SK-N-DZ (cell line): ENCODE measurements at places on chromosomes 11 and 22.

DNA sequence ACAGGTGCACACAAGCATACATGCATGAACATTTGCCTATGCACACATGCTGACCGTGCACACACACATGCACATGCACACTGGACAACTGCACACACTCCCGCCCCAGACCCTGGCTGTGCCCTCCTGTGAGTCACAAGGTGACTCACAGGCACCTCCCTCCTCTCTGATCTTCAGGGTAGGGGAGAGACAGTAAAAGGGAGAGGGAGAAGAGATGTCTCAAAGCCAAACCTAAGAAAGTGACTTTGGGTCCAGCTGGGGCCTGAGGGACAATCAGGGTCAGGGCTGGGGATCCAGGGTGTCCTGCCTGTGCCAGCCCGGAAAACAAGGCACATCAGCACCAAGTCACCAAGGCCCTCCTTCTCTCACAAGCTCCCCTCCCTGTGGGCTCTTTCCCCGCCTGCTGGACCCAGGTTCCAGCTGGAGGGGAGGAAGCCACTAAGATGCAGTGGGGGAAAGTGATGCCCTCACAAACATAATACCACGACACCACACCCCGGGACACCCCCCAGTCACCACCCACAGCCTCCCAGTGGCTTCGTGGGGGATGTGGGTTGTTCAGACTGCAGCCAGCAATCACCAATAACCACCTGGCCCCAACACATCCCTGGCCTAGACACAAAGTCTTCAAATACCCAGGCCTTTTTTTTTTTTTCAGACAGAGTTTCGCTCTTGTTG, 39.3 kb downstream of the PDGFB start:
- no peak for DNase-seq

DNA sequence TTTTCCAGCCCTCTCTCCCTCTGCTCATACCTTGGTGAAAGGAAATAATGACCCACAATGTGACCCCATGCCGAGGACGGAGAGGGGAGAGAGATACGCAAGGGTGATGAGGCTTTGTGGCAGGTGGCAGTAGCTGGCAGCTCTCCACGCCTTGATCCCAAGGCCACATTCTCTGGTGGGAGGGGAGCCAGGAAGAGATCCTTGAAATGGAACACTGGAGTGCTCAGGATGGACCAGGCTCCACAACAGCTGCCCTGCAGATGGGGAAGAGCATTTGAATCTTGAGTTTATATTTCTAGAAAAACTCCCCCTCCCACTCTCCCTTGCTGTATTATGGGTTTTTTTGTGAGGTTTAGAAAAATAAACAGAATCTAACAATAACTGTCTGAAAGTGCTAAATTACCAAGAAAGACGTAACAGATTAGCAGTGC, 61.6 kb upstream of the CDON start:
- no peak for DNase-seq

- no peak for DNase-seq
These were observed 5.1 kb upstream of the WT1 start for GRCh38 chr11:32440312-32440908.

DNA sequence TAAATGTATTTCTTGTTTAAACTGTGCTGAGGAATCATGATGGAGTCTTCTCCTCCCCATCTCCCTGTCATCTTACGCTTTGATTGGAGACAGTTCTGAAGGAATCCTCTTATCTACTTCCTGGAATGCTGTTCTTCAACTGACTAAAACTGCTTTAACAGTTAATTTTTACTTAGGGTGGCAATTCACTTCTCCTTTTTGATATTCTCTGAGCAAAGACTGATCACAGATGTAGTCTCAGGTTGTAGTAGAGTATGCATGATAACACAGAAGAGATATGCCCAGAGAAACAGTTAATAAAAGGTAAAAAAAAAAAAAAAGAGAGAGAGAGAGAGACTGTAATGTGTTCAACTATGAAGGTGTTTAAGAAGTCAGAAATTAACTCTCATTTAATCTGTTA, 1.4 kb upstream of the CASP5 start:
- DNase-seq, result no peak

DNA sequence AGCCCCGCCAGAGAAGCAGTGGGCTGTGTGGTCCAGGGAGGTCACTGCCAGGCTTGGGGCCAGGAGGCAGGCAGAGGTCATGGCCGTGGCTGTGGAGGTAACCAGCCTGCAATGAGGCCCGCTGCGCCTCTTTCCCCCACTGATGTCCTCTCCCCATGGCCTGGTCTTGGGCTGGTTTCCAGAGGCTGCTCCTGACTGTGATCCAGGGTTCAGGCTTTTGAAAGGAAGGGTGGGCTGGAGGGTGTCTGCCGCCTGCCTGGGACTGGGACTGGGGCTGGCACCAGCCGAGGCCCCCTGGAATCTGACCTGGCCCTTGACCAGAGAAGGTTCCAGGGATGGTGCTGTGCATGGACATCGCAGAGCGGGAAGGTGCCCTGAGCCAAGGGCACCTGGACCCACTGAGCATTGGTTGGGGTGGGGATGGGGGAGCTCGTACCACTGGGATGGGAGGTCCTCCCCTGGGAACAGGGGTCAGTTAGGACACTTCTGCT, 59.6 kb upstream of the THY1 start:
- no peak for DNase-seq

DNA sequence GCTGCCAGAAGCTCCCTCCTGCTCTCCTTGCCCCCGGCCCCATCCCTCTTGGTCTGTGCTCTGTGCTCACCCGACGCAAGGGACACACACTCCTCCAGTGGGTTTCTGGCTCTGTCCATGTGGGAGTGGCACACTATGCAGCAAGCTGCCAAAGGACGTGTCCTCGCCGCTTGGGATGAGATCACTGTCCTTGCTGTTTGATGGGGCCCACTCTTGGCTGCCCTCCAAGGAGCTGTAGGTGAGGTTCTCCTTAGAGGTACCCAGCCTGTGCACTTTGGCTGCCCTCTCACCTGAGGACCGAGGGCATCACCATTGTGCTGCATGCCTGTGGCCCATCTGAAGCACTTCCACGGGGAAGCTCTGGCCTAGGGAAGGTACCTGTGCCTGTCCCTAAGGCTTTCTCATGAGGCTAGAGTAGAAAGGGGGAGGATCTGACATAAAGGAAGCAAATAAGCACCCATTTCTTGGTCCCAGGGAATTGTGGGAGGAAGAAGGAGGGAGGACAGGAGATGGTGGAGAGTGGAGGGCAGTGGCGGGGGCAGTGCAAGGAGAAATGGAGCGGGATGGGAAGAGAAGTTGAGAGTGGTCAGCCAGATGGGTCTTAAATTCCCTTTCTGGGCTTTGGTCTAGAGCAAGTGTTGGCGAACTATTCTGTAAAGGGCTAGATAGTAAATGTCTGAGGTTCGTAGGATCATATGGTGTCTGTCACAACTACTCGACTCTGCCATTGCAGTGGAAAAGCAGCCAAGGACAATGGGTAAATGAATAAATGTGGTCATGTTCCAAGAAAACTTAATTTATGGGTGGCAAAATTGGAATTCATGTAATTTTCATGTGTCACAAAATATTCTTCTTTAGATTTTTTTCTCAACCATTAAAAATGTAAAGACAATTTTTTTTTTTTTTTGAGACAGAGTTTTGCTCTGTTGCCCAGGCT, 47.0 kb upstream of the AMPD3 start:
- no peak for DNase-seq

GRCh38 chr22:44406341-44407170, 91.5 kb downstream of the RTL6 start:
- no peak for DNase-seq

GRCh38 chr11:118565051-118565450, 680 bp downstream of the IFT46 start:
- DNase-seq, result no peak

GRCh38 chr11:27495710-27496300, 10.8 kb downstream of the LIN7C start:
- no peak for DNase-seq

GRCh38 chr11:2452321-2453012, 7.7 kb downstream of the KCNQ1 start:
- DNase-seq, result no peak

GRCh38 chr11:76067099-76067498, 139.2 kb downstream of the WNT11 start:
- no peak for DNase-seq

DNA sequence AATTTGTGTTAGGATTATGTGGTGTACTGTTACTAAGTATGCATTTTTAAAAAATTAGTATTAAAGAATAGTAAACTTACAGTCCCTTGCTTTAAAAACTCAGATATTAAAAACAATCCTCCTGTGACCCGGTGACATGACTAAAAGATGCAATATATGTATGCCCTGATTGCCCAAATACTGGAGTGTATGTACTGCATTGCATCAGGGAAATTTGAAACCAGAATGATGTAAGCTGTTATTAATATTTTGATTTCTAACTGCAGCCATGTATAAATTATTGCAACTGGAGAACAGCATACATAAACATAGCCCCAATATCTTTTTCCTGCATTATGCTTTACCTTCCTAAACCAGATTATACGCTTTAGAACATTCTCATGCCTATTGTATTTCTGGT, 3.7 kb upstream of the HSPA8 start:
- DNase-seq, result no peak
